D721Med (cell line): ENCODE measurements at places on chromosomes 6 and 20.

GRCh38 chr6:124389127-124389526, 573.1 kb upstream of the RNF217 start:
- DNase-seq = no peak

DNA sequence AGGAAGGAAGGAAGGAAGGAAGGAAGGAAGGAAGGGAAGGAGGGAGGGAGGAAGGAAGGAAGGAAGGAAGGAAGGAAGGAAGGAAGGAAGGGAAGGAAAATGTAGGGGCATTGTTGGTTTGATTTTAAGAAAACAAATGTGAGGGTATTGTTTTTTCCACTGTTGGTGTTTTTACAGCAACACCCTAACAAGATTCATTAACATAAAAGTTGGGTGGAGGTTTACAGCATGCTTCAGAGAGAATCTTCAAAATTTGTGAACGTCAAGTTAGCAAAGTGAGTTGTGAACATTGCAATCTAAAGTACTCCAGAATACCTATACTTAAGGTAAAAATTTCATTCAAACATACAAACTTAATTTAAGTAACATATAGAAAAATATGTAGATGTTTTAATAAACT, 200.2 kb upstream of the ID4 start:
- no peak for DNase-seq

- DNase-seq = no peak
Observed at GRCh38 chr6:135162678-135163439, 18.2 kb upstream of the MYB start.

DNA sequence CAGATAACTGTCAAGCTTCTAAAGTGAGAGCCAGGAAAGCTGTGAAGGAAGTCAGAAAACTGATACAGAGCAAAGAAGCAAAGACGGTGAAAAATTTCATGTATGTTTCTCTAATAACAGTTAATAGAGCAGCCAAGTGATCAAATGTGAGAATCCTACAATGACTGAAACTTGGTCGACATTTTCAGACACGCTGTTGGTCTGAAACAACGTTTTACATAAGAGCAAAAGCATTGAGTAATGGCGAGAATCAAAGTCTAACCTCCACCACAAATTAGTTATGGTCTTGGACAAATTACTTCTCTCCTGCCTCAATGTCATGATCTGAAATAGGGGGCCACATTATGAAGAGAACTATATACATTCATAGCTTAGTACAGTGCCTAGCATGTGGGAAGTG, 3.3 kb downstream of the MKKS start:
- no peak for DNase-seq

- DNase-seq = no peak
Observed at GRCh38 chr6:32622545-32623401, 14.4 kb upstream of the HLA-DQA1 start.

GRCh38 chr6:118546880-118547218, 1.2 kb upstream of the PLN start:
- DNase-seq = no peak

DNA sequence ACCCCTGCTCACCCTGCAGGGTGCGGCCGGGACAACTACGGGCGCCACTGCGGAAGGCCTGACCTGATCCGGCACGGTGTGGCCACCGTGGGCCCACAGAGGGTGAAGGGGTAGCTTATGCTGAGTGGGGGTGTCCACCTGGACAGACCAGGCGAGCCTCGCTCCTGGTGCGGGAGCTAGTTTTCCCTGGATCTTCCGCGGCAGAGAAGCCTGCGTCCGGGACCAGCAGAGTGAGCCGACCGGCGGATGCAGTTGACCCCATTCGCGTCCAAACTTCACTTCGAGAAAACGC, 38.2 kb downstream of the NCR2 start:
- no peak for DNase-seq

DNA sequence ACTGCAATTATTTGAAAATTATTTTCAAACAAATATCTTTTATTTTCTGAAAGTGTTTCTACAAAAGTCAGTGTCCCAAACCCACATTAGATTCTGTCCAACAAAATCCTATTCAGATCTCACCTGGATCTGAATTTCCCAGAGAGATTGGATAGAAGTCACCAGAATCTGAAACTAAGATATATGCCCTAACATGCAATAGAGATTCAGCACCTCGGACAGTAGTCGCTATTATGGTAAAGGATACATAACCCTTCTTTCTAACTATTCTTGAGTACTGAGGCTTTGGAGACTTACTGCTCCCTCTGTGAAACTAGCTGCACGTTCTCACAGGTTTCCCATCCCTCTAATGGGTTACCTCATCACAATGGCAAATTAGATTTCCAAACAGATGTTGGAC, 151.4 kb downstream of the ID4 start:
- DNase-seq = no peak

DNA sequence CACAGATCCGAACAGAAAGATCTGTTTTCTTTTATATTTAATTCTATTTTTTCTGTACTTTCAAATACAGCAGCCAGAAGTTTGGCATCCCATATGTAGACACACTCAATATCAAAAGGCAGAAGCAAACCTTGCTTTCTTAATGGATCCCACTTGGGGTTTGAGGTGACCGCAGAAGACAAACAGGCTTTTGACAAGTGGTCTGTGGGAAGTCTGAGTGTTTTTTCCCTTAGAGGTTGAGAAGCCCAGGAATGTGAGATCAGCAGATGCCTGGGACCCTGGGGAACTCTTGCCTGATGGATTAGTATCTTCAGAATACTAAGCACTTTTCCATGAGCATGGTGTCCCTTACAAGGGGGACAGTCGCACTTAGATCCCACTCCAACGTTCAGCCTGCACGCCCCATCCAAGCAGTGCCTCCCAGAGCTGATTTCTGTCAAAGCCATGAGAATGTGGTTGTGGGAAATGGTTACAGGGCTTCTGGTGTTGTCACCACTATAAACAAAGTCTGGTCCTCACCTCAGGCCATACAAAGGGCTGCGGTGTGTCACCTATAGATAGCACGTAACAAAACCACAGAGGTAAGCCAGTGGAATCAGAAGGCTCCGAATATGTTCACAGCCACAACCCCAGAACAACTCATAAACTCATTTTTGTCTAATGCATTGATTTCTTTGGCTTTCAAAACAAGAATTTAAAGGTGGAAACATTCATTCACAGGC, 12.7 kb downstream of the IL17F start:
- DNase-seq = no peak

DNA sequence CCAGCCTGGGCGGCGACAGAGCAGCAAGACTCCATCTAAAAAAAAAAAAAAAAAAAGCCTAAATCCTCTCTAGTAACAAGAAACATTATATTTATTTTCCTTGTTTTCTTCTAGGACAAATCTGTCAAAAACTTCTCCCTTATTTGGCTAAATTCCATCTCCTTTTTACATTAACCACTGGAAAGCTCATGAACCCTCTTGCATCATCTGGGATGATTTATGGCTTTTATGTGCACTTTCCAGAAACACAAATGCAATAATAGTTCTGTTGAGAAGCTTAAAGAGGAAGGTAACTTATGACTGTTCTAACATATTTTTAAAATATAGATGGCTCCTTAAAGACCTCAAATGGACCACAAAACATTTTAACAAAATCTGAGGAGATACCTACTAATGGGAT, 526.1 kb upstream of the SPTLC3 start:
- no peak for DNase-seq

DNA sequence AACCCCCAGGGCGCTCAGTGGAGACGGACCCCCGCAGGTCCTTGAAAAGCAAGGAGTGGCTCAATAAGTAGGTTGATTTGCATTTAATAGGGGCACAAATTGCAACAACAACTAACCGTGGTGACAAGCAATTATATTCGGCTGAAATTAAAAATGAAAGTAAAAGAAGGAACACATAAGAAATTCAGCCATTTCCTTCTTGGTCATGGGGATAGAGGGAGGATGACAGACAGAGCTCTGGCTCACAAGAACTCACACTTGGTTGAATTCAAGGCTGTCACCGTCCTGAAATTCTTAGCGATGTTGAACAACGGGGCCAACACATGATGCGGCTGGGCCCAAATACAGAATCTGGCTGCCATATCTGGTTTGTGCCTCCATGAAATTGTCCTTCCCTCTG, 129.0 kb downstream of the EDN3 start:
- no peak for DNase-seq

DNA sequence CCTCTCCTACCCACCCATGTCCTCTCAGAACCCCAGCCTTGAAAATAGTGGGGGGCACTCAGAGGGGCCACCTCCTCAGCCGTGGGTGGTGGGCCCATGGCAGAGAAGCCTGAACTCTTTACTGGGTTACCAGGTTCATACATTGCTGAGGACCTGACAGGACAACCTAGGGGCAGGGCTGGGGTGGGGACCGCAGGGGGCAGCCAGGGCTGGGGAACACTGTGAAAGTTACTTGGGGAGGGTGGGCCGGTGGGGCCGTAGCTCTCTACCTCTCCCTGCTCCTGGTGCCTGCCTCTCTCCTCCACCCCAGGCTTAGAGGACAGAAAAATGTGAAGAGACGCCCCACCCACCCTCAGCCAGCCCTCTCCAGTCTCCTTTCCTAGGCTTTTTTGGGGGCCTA, 15.4 kb downstream of the MDFI start:
- DNase-seq = no peak

GRCh38 chr6:142443532-142443931, 141.7 kb downstream of the ADGRG6 start:
- no peak for DNase-seq

DNA sequence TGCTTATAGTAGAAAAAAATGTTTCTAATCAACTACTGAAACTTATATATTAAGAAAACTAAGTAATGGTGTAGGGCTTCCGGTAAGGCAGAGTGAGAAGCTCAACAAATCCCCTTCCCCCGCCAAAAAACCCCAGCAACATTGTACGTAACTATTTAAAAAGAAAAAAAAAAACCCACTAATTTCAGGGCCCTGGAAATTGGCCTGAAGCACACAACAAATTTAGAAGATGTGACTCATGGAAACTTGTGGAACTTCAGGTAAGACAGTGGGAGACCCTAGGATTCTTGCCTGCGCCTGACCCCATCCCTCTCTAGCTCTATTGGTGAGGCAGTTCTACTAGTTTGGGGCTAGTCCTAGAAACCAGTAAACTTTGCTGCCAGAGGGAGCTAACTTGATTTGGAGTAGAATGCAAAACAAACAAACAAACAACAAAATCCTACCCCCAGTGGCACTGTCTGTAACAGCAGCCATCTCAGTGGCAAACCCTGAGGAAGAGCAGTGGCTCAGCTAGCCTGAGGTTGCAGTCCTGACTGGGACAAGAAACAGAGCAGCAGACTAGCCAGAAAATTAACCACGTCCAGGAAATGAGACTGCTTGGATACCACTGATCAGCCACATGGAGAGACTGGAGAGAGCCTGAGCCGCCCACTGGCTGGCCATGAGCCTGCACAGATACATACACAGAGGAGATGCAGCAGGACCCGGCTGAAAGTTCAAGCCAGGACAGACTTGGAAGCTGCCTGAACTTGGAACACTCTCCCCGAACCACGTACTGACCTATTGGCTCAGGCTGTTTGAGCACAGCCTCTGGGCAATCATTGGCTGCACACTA, 135.1 kb downstream of the TBXT start:
- no peak for DNase-seq
